ENCODE measurements at places on chromosomes 1 and 21. TPM values are rescaled to one million over a fixed set of nuclear protein-coding genes. Genes with fewer than 3 reads are reported as not detected.

DNA sequence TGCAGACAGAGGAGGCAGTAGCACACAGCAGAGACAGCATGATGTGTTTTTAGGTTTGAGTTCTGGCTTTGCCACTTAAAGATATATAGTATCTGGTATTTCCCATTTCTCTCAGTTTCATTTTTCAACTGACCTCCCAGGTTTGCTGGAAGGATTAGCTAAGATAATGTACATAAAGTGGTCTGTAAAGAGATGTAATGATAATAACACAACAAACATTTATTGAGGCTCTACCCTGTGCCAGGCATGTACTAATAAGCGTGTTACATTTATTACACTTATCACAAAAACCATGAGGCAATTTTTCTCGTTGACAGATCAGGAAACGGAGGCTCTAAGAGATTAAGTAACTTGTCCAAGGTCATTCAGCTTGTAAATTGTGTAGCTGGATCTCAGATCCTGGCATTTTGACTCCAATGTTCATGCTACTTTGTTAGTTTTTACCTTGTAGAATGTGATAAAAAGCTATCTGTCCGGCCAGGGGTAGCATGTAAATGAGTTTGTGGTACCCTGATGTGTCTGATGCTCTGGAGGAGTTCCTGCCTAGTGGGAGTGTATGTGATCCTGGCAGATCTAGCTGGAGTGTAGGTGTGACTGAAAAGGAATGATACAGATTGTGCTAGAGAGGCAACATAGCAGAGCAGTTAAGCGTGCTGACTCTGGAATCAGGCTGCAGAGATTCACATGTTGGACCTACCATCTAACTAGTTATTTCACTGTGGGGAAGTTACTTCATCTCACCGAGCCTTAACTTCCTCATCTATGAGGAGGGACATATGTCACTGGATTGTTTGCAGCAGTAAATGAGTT, 146.6 kb downstream of the VPS13D start:
- no peak for DNase-seq

DNA sequence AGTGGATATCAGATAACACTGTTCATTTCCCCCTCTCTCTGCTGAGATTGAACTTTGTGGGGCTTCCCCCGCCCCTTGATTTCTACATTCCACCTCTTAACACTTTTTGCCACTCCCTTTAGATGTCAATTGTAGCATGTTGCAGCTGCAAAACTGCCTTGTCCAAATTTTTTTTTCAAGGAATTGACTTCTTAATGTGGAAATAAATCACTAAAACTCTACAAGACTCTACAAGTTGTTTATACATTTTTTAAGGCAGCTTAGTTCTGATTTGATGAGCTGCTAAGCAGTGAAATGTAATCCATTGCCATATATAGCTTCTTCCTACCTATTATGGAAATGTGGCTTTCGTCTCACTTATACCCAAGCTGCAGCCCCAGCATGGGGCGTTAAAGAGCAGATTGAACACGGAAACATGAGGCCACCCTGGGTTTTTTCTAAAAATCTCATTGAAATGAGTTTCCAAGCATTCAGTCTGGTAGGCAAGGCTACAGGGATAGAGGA, 132.2 kb downstream of the SYT2 start:
- DNase-seq, result no peak

DNA sequence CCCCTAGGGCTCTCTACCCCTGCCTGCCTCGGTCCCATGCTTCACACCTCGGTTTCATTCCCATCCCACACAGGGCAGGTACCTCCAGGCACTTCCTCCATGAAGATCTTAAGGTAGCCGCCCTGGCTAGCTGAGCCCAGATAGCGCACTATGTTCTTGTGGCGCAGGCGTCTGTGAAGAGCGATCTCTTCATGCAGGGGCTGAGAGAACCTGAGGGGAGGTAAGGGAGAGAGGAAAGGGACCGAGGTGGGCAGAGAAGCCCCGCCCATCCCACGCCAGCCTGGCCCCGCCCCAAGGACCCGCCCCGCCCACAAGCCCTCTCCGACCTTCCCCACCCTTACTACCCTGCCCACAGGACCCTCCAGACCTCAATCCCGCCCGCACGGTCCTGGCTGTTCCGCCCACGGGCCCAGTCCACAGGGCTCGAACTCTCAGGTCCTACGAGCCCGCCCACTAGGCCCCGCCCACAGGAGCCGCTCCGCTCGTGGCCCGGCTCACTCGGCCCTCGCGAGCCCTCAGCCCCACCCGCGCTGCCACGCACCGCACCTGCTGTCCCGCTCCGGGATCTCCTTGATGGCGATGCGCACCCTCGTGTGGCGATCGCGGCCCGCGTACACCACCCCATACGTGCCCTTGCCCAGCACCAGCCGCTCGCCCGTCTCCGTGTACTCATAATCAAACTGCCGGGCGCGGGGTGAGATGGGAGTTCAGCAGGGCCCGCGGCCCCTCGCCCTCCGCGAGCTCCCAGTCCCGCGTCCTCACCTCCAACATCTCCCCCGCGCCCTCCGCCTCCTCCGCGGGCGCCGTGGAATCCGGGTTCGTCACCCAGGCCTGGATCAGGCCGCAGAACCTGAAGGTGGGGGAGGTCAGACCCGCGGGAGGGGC, 6.4 kb downstream of the MAP3K6 start:
- DNase-seq, result no peak

DNA sequence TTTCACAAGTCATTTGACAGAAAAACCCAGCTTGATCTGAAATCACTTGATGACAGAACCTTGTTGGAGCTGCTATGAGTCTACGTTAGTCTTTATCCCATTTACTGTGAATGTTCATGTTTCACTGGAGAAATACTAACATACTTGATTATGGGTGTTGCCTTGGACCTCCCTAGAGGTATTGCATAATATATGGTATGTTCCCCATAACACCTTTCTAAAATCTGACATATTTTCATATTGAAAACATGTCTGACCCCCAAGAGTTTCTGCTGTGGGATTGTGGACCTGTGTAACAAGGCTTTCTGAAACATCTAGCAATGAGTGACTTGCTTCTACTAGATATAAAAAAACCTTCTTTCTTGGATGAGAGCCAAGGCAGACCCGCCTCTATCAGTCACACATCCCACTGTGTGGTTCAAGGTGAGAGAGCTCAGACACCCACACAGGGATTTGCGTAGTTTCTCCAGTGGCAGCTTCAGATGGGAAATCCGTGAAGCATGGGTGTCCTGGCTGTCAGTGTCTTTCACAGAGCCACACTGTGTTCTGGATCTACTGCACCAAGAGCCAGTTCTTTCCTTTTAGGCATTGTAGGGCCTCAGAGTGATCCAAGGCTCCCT, 4.6 kb downstream of the NENF start:
- DNase-seq, result no peak

The SLFNL1 gene
- total RNA-seq, result 0.20 TPM

DNA sequence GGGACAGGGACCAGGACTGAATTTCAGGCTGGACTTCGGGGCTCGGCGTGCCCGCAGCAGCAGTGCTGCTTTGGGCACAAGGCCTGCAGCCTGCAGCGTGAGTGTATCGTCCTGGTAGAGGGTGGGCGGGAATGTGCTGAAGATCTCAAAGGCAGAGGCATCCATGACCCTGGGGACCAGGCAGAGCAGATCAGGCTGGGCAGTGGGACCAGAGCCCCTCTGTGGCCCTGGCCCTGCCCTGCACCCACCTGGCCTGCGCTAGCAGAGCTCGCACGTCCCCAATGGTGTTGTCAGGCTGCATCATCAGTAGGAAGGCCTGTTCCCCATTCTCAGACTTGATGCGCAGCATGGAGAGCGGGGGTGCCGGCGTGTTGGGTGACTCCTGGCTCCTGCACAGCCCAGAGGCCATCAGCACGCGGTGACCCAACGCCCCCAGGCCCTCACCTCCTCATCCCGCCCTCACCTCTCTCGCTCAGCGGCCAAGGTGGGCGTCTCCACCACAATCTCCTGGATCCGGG, 2.6 kb downstream of the SH3BGRL3 start:
- DNase-seq, result no peak

The LGR6 gene
- 0.20 TPM for total RNA-seq

The KIAA1614 gene
- 0.25 TPM for total RNA-seq

GRCh38 chr1:62325681-62326080, 6.4 kb upstream of the KANK4 start:
- DNase-seq, result no peak

DNA sequence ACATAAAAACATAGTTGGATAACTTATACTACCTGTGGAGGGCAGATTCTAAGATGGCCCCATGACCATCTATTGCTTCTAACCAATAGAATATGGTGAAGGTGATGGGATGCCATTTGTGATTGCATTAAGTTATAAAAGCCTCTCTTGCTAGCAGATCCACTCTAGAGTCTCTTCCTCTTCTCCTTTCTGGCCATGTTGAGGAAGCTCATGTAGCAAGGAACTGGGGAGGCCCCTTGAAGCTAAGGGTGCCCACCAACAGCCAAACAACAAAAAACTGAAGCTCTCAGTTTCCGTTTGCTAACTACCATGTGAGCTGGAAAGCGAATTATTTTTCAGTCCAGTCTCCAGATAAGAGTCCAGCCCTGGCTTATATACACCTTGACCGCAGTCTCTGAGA, 16.0 kb upstream of the AGO1 start:
- no peak for DNase-seq

DNA sequence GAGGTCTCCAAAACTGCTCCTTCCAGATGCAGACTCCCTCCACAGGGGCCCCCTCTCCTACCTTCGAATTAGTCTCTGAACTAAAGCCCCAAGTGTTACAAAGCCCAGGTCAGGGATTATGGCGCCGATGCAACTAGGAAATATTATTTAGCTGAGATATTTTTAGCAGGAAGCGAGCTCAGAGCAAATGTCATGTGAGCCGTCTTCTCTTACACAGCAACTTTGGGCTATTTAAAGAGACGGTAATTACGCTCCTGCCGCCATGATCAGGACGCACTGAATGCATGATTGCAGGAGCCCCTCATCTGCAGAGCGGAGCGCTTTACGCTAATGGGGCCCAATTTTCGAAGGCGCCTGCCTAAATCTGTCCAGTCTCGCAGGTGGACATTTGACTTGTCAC, 55.3 kb upstream of the TARDBP start:
- DNase-seq, result no peak

DNA sequence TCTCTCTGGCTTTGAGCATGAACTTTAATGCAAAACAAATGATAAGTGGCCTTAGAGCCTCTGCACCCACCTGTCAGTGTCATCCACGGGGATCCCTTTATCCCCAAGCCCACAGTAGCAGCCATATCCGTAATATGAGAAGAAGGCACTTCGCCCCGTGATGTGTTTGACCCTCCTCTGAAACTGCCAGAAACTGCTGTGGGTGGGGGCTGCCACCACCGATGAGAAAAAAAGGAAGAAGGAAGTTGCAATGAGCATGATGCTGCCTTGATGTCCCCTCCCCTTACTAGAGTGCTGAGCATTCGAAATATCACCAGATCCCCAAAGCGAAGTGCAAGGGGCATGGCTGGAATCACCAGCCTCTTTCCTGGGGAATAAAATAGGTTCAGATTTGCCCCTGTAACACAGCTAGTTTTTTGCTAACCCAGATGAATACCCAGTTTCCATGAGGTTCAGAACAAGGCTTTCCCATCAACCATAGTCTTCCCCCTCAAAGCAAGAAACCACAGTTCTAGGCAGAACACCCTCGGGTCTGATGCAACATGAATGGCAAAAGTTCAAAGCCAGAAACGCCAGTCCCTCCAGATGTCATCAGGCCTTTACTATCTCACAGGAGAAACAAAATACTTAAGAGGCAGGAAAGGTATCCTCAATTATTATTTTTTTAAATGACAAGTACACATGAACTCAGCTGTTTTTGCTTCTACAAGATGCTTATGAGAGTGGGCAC, 10.8 kb upstream of the UBXN10 start:
- no peak for DNase-seq

DNA sequence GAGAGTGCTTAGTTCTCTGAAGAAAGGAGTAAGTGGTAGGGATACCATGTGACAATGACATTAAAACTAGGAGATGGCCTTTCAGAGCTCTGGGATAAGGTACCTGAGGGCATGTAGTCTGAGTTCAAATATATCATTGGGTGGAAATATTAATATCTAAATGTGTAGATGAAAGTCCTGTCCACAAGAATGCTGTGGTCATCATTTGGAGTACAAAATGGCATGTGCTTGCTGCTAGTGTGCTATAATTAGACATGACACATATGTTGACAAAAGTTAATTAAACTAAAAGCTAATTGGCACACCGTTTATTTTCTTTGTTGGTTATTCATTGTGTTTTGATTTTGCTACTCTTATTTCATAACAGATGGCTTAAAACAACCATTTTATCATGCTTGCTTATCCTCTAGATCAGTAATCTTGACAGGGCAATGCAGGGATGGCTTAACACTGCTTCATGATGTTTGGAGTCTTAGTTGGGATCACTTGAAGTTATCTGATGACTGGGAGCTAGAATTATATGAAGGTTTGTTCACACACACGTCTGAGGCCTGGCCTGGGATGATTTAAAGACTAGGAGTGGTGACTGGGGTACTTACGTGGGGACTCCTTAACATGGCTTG, 31.0 kb downstream of the CC2D1B start:
- no peak for DNase-seq

The CCDC27 gene
- not detected for total RNA-seq

The KRTAP19-1 gene
- not detected for total RNA-seq

DNA sequence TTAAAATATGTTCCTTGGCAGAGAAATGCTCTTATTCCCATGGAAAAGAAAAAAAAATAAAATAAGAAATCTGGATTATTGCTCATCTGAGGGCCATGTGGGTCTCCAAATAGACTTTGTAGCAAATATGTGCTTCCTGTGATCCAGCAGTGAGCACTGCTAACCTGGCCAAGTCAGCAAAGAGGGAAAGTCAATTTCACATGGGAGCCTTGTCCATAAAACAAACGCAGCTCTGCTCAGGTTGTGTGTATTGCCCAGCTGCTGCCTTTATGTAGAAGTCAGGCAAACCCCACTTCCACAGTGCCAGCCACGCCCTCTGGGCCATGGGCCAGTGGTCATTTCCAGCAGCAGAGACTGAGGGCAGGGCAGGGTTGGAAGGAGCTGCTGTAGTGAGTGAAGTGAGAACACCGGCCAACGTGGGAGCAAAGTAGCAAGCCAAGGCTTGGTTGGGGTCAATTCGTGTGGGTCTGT, 174.3 kb downstream of the LYPLAL1 start:
- DNase-seq, result no peak

GRCh38 chr1:202029727-202030126, 19.3 kb downstream of the ELF3 start:
- DNase-seq, result no peak
